ENCODE measurements at places on chromosomes 12 and 14. TPM values are rescaled to one million over a fixed set of nuclear protein-coding genes. Genes with fewer than 3 reads are reported as not detected.

The GLT1D1 gene
- 4.2 TPM for total RNA-seq

The KRT77 gene
- not detected for total RNA-seq

The LRP1-AS gene
- not detected for total RNA-seq

The PIANP gene
- total RNA-seq, result 0.08 TPM

The FAM181A gene
- total RNA-seq, result not detected

The C3AR1 gene
- total RNA-seq, result 0.10 TPM

The KIF5A gene
- 2.2 TPM for total RNA-seq

The PHETA1 gene
- 1.3 TPM for total RNA-seq

The MYF5 gene
- total RNA-seq, result not detected

The MMP19 gene
- not detected for total RNA-seq

The RITA1 gene
- 31.4 TPM for total RNA-seq

DNA sequence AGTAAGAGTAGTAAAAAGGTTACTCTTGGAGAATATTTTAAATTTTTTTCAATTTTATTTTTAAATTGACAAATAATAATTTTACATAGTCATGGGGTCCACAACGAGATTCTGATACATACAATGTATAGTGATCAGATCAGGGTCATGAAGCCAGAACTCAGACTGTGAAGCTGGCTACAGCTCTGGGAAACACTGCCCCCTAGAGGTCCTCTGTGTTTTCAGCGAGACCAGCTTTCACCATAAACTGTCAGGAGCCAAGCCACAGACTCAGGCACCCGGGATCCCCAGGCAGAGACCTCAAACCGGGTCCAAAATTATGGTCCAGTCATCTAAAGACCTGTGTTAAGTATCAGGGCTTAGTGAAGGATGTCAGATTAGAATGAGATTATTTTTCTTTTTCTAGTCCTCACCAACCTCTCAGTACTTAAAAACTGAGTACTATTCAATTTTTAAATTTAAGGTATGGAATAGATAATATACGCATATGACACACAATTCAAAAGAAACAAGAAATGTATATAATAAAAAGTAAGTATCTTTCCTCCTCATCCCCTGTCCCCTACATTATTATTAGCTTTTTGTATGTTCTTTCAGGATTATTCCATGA is 397.1 kb downstream of the MDGA2 start:
- no peak overlapping the region for H3K4me3 ChIP-seq
- H3K27me3 ChIP-seq, result no peaks in the 10 kb centered on the region
- H3K27ac ChIP-seq, result no peak overlapping the region
- H3K4me1 ChIP-seq, result no peaks in the 10 kb centered on the region
- no peak for DNase-seq

- H3K27me3 ChIP-seq, result no peaks in the 10 kb centered on the region
- no peak for DNase-seq
- peak overlapping the region; percentile 39 for H3K27ac ChIP-seq
- H3K36me3 ChIP-seq, result no peaks in the 10 kb centered on the region
- H3K4me3 ChIP-seq, result no peak overlapping the region
- H3K4me1 ChIP-seq, result peaks cover 34% of the 10 kb centered on the region
Measured at GRCh38 chr12:131218026-131218922, 264.6 kb downstream of the ADGRD1 start.

GRCh38 chr14:24281636-24282035 is 10.2 kb upstream of the RABGGTA start:
- H3K27ac ChIP-seq, result no peak overlapping the region
- no peaks in the 10 kb centered on the region for H3K36me3 ChIP-seq
- no peaks in the 10 kb centered on the region for H3K27me3 ChIP-seq
- H3K4me3 ChIP-seq, result no peak overlapping the region
- no peak for DNase-seq
- H3K4me1 ChIP-seq, result peaks cover 36% of the 10 kb centered on the region

GRCh38 chr14:54768501-54769129 is 134.0 kb downstream of the GCH1 start:
- H3K27ac ChIP-seq, result no peak overlapping the region
- H3K4me3 ChIP-seq, result no peak overlapping the region
- H3K36me3 ChIP-seq, result no peaks in the 10 kb centered on the region

- no peaks in the 10 kb centered on the region for H3K36me3 ChIP-seq
- H3K27ac ChIP-seq, result no peak overlapping the region
- H3K27me3 ChIP-seq, result no peaks in the 10 kb centered on the region
Measured at GRCh38 chr12:125687403-125687802, 622.2 kb downstream of the AACS start.

GRCh38 chr12:64796205-64796845 is 28.1 kb upstream of the TBC1D30 start:
- DNase-seq, result no peak
- no peak overlapping the region for H3K27ac ChIP-seq
- no peak overlapping the region for H3K4me3 ChIP-seq
- H3K36me3 ChIP-seq, result no peaks in the 10 kb centered on the region
- peaks cover 12% of the 10 kb centered on the region for H3K4me1 ChIP-seq

DNA sequence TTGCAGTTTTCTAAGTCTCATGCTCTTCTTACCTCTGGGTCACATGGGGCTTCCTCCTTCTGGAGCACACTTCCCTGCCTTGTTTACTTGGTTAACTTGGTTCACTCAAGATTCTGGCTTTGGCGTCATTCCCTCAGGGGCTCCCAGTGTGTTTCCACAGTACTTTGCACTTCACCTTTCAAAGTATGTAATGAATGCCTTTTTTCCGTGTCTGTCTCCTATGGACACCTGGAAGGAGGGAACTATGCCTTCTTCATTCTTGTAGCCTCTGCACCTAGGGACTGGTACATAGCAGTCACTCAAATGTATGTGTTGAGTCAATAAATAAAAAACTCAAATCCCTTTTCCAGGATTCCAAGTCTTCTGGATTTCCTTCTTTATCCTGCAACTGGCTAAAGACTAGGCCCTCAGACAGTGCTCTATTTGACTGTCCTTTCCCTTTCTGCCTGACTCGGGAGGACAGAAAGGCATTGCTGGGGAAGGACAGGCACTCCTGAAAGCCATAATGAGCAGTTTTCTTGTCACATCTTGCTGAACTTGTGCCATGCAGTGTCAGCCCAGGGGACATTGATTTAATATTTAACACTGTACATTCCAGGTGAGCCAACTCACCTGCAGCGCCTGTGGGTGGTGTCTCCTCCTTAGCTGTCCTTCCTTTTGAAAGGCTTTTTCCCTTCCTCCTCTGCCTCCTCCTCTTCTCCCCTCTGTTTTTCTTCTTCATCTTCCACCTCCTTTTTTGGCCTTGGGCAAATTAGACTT is 12.8 kb downstream of the MYRFL start:
- no peak overlapping the region for H3K27ac ChIP-seq
- H3K4me3 ChIP-seq, result no peak overlapping the region
- no peaks in the 10 kb centered on the region for H3K27me3 ChIP-seq
- no peaks in the 10 kb centered on the region for H3K4me1 ChIP-seq
- H3K36me3 ChIP-seq, result no peaks in the 10 kb centered on the region
- no peak for DNase-seq

DNA sequence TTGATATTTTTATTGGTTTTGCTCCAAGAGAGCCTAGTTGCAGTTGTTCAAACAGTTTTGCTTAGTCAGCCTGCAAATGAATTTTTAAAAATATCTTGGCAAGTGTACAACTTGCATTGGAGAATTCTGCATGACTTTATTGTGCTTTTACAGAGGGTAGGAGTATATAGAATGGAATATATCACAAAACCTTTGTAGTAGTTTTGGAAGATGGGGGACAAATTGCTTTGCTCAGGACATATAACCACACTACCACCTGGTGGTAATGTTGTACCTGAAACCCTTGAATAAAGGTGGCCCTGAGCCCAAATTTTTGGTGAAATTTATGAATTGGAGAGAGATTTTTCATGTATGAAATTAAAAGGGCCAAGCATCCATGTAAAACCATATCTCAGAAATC is 645.2 kb downstream of the MED13L start:
- no peak for DNase-seq
- H3K4me3 ChIP-seq, result no peak overlapping the region
- H3K27me3 ChIP-seq, result no peaks in the 10 kb centered on the region
- H3K36me3 ChIP-seq, result no peaks in the 10 kb centered on the region
- no peak overlapping the region for H3K27ac ChIP-seq

- H3K4me1 ChIP-seq, result peaks cover 26% of the 10 kb centered on the region
- no peak for DNase-seq
- peak overlapping the region; percentile 66 for H3K4me3 ChIP-seq
- no peaks in the 10 kb centered on the region for H3K36me3 ChIP-seq
Measured at GRCh38 chr14:61567838-61568571, 127.3 kb upstream of the HIF1A start.

DNA sequence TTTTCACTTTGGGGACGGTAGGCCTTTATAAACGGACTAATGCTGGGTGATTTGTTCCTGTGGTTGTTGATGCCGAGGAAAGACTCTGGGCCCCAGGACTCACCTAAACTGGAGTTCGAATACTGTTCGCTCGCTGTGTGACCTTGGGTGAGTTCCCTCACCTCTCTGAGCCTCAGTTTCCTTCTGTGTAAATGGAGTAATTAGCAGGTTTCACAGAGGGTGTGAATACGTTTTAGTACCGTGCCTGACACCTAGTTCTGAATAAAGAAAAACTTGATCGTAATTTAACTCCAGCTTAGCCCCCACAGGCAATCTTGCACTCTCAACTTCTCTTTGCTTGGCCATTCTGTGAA is 505 bp downstream of the UBE3B start:
- H3K27me3 ChIP-seq, result no peaks in the 10 kb centered on the region
- peak overlapping the region; percentile 98 for H3K27ac ChIP-seq
- DNase-seq, result no peak
- H3K4me1 ChIP-seq, result peaks cover 7% of the 10 kb centered on the region

- peaks cover 3% of the 10 kb centered on the region for H3K36me3 ChIP-seq
- H3K4me1 ChIP-seq, result peaks cover 4% of the 10 kb centered on the region
- no peak overlapping the region for H3K4me3 ChIP-seq
- H3K27ac ChIP-seq, result no peak overlapping the region
- DNase-seq, result no peak
Measured at GRCh38 chr12:104632724-104633201, 176.0 kb downstream of the CHST11 start.

DNA sequence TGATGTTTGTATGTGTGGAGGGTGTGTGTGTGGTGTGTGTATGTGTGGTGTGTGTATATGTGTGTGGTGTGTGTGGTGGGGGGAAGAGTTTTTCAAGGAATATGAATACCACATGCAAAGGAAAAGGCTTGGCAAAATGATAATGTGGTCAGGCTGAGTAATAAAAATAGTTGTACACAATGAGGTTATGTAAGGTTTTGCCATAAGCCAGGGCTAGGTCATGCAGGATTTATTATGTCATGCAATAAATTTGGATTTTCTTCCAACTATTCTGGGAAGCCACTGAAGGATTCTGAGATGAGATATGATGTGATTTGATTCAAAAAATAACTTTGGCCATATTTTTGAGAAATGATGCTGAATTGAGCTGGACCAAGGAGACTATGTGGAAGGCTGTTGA is 1191.6 kb upstream of the SEL1L start:
- no peaks in the 10 kb centered on the region for H3K4me1 ChIP-seq
- no peak for DNase-seq
- H3K27ac ChIP-seq, result no peak overlapping the region
- no peaks in the 10 kb centered on the region for H3K27me3 ChIP-seq
- no peaks in the 10 kb centered on the region for H3K36me3 ChIP-seq

GRCh38 chr14:31068235-31068634 is 42.1 kb upstream of the STRN3 start:
- H3K27me3 ChIP-seq, result no peaks in the 10 kb centered on the region
- H3K36me3 ChIP-seq, result no peaks in the 10 kb centered on the region
- DNase-seq, result no peak
- H3K4me1 ChIP-seq, result peaks cover 4% of the 10 kb centered on the region

DNA sequence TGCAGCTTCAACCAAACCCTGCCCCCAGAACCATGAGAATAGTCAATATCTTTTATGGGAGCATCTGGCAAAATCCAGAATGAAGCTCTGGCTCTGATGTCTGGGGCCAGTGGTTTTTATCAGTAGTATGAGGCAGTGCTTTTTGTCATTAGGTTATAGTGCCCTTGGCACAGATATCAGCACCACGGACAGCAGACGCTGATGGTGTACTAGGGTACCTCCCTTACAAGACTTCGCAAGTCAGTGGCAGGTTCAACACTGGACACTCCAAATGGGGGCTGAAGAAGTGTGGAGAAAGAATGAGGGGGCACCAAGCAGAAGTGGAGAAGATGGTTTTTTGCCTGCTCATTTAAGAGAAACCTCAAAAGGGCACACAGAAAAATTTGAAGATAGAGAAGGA is 68.2 kb upstream of the E2F7 start:
- DNase-seq, result no peak
- H3K27me3 ChIP-seq, result no peaks in the 10 kb centered on the region
- H3K4me1 ChIP-seq, result no peaks in the 10 kb centered on the region
- no peak overlapping the region for H3K4me3 ChIP-seq

DNA sequence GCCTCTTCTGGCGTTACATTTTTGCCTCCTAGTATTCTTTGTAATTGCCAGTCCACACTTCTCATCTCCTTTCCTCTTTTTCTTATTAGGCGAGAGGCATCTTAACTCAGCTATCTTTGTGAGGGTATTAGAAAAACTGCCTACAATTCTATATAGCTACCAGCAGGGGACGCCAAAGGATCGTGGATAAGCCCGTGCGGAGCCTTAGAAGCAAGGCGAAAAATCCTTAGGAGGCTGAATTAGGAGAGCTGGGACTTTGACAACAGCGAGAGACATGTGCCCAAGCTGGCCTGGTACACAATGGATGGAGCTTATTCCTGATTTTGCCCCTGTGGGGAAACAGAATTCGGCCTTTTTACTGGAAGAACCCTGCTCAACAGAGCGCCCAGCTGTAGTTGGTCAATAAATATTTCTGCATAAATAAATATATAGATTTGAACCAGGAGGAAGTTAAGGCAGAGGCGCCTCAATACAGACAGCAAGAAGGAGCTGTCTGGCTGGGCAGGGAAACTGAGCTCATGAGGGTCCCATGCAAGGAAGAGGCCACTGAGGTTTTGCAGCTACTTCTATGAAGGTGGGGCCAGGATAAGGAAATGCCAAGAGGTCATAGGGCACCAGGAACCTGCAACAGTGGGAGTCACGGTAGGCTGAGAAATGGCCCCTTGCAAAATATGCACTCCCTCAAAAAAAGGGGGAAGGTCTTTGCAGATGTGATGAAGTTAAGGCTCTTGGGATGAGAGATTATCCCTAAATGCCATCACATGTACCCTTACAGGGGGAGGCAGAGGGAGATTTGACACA is 14.6 kb upstream of the RBM19 start:
- H3K4me3 ChIP-seq, result no peak overlapping the region
- no peak for DNase-seq
- no peaks in the 10 kb centered on the region for H3K36me3 ChIP-seq
- no peak overlapping the region for H3K27ac ChIP-seq
- no peaks in the 10 kb centered on the region for H3K4me1 ChIP-seq
